Bone marrow (tissue), 2 donors: ENCODE measurements at places on chromosomes 2 and 18.

DNA sequence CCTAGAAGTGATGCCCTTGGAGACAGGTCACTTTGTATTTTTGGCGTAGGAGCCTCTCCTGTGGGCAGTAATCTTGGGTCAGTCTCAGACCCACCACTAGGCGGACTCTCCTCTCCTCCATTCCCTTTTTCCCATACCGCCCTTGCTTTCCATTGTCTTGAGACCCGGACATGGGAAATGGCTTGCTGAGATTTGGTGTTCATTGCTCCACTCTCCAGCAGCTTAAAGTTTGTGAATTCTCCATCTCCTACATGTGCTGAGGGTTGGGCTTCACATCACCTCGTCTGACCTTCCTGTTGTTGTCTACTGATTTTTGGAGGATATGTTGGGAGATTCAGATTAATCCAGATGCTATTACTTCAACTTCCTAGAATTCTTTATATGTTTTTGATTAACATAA, 159.2 kb upstream of the RAB12 start:
- DNase-seq = no peak

GRCh38 chr2:102499558-102499957, 26.5 kb downstream of the SLC9A4 start:
- no peak for DNase-seq

GRCh38 chr18:55627007-55627406, 39.0 kb upstream of the TCF4 start:
- no peak for DNase-seq

GRCh38 chr18:58426611-58427010, 202.3 kb downstream of the ALPK2 start:
- no peak for DNase-seq

- DNase-seq = no peak
These were observed 45.6 kb downstream of the SESTD1 start for GRCh38 chr2:179218848-179219594.

DNA sequence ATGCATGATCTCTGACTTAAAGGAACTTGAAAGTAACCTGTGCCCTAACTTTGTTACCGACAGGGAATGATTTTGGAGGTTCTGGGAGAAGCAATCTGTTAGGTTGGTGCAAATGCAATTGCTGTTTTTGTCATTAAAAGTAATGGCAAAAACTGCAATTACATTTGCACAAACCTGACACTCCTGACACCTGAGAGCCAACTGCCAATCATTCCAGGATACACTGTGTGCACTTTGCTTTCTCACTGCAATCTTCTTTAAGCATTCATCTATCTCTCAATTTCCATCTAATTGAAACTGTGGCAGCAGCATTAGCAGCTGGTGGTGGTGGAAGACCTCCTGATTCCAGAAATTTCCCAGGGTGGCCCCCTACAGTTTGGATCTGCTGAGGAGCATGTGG, 87.6 kb upstream of the CYP1B1 start:
- DNase-seq = no peak

DNA sequence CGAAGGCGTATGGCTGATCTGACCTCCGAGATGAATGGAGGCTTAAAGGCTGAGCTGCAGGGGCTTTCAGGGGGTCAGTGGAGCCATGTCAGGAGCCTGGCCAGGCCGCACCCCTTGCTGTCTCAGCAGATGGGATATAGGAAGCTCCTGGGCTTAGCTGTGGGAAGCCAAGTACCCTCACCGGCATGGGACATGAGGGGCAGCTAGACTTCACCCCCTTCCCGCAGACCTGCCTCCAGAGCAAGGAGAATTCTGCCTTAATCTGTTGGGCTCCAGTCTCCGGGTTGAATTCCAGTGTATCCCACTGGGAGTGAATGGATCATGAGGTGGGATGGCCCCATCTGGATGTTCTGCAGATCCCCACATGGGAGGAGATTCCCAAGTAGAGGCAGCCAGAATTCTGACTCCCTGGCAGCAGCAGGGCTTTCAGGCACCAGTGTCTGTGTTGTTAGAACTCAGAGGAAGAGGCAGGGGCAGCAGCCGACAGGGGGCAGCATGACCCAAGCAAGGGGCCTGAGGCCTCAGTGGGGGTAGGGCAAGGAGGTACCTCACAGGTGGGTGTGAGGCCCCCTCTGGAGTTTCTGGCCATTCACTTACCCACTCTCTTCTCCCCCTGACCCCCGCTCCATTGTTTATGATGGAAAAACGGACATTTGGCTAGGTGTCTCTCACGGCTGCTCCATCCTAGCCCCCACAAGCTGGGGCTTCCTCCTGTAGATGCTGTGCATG, 19.1 kb downstream of the CAPG start:
- peak; percentile 26 for DNase-seq

- no peak for DNase-seq
These were observed 102.9 kb upstream of the CCDC195 start for GRCh38 chr2:224819075-224819474.

- DNase-seq = no peak
These were observed 78.5 kb downstream of the ATL2 start for GRCh38 chr2:38298539-38298938.

GRCh38 chr18:51211552-51211951, 14.1 kb upstream of the MEX3C start:
- no peak for DNase-seq

DNA sequence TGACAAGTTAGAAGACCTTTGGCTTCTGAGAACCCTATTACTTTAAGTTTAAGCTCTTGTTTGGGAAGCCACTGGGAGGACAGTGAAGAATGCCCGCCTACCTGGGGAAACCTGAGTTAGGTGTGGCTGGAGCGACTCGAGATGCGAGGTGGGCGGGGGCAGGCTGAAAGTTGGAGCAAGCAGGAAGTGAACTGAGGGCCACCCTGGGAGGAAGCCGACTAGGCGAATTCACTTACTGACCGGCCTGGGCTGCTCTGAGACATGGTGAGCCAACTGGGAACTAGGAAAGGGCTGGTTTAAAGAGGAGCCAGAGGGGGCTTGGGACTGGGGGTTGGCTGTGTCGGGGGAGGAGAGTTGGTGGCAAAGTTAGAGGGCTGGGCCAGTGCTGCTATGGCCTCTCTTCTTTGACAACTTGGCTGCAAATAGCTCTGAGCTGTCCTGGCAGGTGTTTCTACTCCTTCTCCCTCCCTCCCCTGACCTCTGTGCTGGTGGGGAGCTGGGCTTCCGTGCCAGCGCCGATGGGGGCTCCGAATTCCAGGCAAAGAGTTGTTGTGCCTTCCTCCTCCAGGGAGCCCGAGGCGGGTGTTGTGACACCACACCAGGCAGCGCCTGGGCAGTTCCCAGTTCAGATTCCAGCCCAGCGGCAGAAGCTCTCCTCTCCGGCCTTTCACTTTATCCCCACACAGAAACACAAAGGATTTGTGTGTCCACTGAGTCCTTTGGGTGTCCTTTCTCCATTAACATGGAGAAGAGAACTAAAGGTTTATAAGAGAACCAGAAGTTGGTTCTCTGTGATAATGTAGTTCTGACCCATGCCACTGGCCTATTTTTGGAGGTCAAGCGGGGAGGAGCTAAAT, at the start of gene VAMP8:
VAMP8 (plus strand) TSS at position 201 of the 857 bp plus-strand sequence; CDS start at position 262, 61 bp downstream.
- DNase-seq = peak; percentile 49

DNA sequence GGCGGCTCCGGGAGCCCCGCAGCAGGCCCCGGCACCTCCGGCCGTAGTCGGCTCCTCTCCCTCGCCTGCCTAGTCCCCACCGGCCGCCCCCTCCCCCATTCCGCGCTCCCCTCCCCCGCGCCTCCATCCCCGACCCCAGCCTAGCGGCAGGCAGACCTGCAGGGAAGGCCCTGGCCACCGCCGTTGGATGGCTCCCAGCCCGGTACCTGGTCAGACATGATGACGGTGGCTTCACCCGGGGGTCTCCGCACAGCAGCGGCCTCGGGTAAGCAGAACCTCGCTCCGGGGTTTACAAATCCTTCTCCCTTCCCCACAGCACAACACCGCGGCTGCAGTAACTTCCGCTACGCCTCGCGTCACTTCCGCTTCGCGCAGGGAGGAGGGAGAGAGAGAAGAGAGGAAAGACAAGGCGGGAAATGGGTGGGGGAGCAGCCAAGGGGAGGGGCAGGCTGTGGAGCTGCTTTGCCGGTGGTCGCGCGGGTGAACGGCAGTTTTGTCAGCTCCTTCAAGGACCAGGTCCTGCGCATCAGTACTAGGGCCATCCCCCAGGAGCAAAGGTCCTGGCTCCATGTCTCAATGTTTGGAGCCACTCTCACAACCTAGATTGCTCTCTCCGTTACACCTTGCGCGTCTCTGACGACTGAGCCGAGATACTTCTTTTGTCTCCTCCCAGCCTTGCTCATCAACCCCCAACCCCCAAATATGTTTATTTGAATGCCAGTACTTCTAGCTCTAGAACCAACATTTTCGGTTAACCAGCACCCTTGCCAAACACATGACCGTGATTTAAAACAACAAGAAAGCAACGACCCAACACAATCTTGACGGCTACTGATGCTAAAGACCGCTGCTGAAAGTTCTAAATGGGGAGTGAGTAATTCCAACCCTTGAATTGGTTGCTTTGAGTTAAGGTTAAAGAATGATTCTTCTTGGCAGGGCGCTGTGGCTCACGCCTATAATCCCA, at the start of gene SUMO1:
SUMO1 (minus strand) TSS at position 364 of the 964 bp plus-strand sequence; CDS start at position 218, 146 bp downstream.
- DNase-seq = peak; percentile 78

GRCh38 chr2:75516378-75517360, 44.1 kb downstream of the EVA1A start:
- no peak for DNase-seq

GRCh38 chr2:224261326-224261725, 140.6 kb downstream of the FAM124B start:
- no peak for DNase-seq

- DNase-seq = no peak
These were observed 66.2 kb downstream of the ATOH8 start for GRCh38 chr2:85819811-85820510.

- no peak for DNase-seq
These were observed 6.3 kb upstream of the RAB31 start for GRCh38 chr18:9701609-9702349.

DNA sequence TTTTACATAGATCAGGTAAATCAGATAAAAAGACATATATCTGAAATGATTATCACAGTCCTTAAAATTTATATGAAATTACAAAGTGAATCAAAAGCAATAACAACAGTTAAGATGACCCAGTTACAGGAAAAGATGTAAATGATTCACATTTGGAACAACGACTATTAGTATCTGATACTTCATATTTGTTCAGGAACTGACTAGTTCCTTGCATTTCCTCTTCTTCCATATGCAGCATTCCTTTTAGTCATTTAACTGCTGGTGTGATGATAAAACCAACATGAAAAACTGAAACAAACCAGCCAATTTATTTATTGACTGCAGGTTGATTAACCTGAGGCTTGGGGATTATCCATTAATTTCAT, 75.2 kb downstream of the RBMS1 start:
- no peak for DNase-seq

DNA sequence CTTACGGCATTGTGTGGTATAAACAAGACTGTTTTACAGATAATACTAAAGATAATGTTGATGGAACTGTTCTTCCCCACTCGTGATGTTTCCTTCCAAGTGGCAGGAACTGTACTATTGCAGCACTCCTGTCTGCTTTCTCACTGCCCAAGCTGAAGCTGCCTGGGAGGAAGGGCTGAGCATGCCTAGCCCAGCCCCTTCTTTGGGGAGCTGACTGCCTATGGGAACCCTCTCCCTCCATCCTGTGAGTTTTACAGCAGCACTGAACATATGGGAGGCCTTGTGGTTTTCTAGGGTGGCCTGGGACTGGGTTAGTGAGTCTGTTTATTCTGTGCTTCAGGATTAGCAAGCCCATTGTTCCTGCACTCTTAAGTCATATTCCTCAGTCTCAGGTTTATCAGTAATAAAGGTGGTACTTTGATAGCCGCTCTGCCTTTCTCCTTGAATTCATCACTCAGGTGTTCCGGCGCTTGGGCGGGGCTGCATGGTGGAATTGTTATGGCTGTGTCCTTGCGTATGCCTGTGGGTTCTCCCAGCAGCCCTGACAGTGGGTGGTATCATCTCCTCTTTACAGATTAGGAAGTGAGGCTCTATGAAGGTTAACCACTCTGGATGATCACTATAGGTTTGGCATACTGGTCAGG, 379.7 kb downstream of the PTPRM start:
- no peak for DNase-seq
